A549 (cell line): ENCODE measurements at places on chromosomes 6 and 20.

- DNase-seq = no peak
These were observed 13.1 kb downstream of the TFAP2A start for GRCh38 chr6:10401632-10402223.

DNA sequence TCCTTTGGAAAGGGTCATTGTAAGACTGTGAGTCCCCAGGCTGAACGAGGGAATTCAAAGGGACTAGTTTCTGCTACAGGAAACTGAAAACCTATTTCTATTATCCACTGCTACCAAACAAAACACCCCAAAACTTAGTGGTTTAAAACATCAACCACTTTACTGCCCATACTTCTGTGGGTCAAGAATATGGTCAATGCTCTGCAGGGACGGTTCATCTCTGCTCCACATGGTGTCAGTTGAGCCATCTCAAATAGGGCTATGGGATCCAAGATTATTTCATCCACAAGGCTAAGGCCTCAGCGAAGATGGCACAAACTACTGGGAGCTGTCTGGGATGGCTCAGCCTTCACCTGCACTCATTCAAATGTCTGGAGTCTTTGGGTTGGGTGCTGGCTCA lies 65.5 kb downstream of the DZANK1 start:
- DNase-seq = no peak

- no peak for DNase-seq
These were observed 291.4 kb downstream of the PLCB1 start for GRCh38 chr20:8423482-8423881.

DNA sequence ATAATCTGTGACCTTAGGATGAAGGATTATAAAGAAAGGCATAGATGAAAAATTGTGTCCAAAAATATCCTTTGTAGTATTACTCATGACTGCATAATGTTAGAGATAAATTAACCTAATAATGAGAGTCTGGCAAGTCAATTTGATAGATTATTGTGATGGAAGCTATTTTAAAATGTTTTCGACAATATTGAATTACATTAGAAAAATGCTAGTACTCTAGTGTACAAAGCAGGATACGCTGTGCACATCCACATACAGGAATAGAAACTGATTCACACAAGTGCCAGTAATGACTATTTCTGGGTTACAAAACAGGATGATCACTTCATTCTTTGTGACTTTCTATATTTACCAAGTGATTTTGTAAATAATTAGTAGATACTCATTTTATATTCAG lies 3.3 kb downstream of the SLC17A2 start:
- no peak for DNase-seq

GRCh38 chr20:35497780-35498189 lies 31.7 kb downstream of the C20orf173 start:
- DNase-seq = no peak

DNA sequence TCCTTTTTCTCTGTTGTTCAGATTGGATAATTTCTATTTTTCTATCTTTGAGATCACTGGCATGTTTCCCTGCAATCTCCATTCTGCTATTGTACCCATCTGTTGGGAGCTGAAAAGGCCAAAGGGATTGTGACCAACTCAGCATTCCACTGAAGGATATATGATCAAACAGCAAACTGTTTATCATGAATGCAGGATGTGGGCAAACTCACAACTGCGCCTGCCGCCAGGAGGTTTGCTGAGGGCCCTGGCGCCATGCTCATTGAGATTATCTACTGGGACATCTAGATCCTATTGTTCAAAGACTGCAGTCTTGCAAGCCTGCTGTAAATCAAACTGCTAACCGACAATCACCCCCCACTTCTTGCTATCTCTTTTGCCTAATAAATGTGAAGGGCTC lies 3.8 kb upstream of the FKBP1A start:
- no peak for DNase-seq

DNA sequence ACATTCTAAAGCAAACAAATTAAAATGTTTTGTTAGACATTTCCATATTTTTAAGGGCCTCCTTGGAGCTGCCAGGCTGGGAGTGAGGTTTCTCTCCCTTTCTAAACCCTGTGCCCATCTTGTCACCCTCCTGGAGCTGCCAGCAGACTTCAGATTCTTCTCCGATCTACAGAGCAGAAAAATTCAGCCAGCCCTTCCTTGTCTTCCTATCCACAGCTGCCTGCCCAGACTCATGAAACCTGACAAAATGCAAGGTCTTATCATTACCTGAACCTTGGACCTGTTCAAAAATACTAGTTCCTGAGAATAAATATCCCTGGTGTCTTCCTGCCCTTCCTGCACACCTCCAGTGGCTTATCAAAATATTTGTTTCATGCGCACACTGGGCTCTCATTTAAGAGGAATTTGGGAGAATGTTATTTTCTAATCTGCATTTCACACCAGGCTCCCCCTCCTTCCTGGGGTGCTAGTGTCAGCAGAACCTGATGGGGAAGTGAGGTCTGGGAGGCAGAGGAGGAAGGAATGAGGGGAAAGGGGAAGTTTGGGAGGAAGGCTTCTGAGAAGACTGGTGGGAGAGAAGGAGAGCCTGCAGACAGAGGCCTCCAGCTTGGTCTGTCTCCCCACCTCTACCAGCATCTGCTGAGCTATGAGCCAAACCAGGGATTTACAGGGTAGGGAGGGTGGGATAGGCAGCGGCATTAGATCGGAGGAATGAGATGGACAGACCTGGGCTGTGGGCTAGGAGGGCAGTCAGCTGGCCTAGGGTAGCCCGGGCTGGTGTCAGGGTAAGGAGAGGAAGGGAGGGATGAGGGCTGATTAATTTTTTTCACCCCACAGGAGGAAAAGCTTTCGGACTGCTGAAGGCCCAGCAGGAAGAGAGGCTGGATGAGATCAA lies at the start of gene AIF1:
TSS of gene AIF1 (plus strand) at position 551 of the 895 bp plus-strand sequence. CDS start at position 647, 96 bp downstream.
- DNase-seq = no peak

GRCh38 chr20:1274485-1275311 lies 8.6 kb downstream of the SNPH start:
- no peak for DNase-seq

GRCh38 chr6:123965894-123966293 lies 162.2 kb downstream of the NKAIN2 start:
- DNase-seq = peak; percentile 7

GRCh38 chr20:62617711-62618483 lies 24.4 kb upstream of the SLCO4A1 start:
- no peak for DNase-seq

DNA sequence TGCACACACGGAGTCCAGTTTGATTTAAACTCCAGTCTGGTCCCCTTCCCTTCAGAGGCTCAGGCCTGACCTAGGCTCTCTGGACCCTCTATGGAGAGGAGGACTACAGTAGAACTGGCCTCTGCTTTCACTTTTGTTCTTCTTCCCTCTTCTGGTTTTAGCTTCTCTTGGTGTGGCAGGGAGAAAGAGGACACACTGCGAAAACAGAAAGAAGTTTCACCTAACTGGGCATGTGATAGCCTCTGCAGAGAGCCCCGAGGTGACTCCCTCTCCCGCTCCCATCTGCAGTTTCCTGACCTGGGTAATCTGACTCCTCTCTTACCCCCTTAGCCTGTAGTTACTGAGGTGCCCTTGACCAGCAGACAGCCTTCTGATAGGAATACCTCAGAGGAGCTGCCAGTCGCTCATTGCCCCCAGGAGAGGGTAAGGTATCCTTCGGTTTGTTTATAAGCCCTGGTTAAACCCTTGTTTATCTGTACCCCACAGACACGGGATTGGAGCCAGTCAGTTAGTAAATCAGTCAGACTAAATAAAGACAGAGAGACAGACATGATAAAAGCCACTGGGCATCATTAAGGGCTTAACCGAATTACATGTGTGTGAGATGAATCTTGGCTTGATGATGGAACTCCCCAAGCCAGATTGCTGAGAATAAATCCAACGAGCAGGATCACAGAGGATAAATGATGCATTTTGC lies 12.0 kb upstream of the DTNBP1 start:
- DNase-seq = no peak

- no peak for DNase-seq
These were observed 24.6 kb downstream of the SLCO4A1 start for GRCh38 chr20:62666736-62667529.

DNA sequence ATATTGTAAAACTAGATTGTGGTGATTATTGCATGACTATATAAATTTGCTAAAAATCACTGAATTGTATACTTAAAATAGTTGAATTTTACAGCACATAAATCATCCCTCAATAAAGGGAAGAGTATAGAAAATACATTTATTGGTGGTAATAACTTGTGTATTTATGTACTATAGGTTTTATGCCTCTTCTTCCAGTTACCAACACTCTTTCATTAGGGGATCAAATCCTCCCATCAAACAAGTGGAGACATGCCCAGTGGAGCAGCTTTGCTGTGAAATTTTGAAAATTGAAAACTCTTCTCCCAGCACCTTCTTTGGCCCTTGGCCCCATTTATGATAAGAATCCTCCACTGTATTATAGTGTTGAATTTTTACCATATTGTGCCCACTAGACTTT lies 10.1 kb upstream of the SSR1 start:
- DNase-seq = no peak

- DNase-seq = peak; percentile 12
These were observed 334.1 kb upstream of the CITED2 start for GRCh38 chr6:139708337-139709199.

DNA sequence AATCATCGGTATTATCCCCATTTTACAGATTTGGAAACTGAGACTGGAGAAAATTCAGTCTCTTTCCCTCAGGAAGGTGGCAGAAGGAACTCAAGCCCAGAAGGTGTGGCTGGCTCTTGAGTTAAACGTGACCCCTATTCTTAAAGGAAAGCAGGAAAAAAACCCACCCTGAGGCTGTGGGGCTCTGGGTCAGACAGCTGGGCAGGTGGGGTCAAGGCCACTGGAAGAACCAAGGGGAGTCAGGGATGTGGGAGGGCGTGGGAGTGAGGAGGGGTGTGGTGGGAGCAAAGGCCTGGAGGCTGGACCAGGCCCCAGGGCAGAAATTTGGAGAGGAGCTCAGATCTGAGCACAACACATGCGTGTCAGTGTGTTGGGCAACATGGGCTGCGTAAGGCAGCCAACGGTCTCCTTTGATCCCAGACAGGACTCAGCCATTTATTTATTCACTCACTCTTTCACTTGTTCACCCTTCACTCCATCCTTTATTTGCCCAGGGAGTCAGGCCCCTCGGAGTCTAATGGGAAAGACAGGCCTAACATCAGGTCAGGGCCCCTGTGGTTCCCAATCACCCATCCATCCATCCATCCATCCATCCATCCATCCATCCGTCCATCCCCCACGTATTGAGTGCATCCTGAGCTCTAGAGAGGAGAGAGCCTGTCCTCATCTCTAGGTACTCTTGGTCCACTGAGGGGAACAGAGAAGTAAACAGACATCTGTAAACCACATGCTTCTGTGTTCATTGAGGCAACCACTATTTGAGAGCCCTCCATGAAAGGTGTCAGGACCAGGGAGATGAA lies 165.0 kb downstream of the VEGFA start:
- no peak for DNase-seq

GRCh38 chr6:71533939-71534379 lies 245.3 kb downstream of the OGFRL1 start:
- DNase-seq = peak; percentile 1

GRCh38 chr6:142534484-142534883 lies 232.7 kb downstream of the ADGRG6 start:
- no peak for DNase-seq

GRCh38 chr6:141551318-141551717 lies 581.4 kb upstream of the GJE1 start:
- DNase-seq = no peak

- no peak for DNase-seq
These were observed 38.4 kb downstream of the ALDH8A1 start for GRCh38 chr6:134911547-134911946.

GRCh38 chr6:109097661-109098060 lies 2.4 kb downstream of the CEP57L1 start:
- DNase-seq = no peak

DNA sequence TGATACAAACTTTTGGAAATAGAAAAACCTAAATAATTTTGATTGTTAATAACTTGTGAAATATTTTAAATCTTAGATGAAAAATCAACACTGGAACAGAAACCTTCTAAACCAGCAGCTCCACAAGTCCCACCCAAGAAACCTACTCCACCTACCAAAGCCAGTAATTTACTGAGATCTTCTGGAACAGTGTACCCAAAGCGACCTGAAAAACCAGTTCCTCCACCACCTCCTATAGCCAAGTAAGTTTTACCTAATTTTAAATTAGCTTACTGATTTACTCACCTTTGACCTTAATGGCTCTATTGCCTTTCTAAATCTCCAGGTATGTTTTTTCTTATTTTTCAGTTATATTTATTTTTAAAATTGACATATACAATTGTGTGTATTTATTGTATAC lies 102.6 kb upstream of the ADGRF4 start:
- no peak for DNase-seq

GRCh38 chr20:61514018-61514365 lies 261.9 kb downstream of the CDH4 start:
- DNase-seq = no peak

GRCh38 chr20:3931664-3932063 lies 42.5 kb downstream of the PANK2 start:
- DNase-seq = no peak

DNA sequence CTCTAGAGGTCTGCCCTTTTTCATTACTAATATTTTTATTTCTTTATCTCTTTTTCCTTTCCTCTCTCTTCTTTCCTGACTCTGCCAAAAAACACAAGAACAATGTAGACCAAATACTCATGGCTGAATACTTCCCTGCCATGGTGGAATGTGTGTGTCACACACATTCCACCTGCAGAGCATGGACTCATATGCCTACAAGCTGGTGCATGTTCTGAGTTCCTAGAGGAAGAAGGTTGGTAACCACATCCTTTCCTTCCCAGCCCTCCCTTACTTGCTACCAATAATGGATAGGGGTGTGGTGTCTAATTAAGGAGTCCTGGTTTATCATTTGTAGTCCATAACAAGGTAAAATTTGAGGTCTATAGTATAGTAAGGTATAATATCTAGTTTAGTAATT lies 15.2 kb upstream of the CST9L start:
- no peak for DNase-seq

- no peak for DNase-seq
These were observed 13.0 kb upstream of the HLA-DQB1 start for GRCh38 chr6:32679492-32679891.
